Hematopoietic multipotent progenitor cell treated with erythropoietin and hydrocortisone succinate and interleukin-3 and kit ligand, for 6 days (in vitro differentiated cells): ENCODE measurements at places on chromosomes 5 and 9.

DNA sequence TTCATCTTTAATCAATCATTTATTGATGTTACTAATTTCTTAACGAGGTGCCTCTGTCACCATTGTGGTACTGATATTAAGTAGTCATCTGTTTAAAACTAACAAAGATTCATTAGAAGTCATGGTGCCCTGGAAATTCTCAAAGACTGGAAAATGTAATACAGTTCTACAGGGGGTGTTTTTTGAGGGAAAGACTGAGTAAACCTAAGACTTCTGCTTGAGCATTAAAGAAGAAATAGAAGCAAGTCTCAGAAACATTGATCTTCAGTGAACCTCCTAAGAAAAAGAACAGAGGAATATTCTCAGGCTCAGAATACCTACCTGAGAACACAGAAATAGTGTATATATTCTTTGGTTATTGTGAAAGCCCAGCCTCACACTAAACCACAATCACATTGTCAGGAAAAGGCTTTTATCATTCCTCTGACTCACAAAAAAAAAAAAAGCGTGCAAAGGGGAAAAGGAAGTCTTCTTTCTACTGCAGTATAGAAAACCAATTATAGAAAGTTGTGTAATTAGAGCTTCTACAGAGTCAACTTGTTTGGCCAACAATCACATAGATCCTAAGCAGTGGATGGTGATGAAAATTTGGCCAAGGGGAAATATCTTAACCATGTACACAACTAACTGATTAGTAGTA is 60.8 kb downstream of the HINT1 start:
- DNase-seq = peak; percentile 19

DNA sequence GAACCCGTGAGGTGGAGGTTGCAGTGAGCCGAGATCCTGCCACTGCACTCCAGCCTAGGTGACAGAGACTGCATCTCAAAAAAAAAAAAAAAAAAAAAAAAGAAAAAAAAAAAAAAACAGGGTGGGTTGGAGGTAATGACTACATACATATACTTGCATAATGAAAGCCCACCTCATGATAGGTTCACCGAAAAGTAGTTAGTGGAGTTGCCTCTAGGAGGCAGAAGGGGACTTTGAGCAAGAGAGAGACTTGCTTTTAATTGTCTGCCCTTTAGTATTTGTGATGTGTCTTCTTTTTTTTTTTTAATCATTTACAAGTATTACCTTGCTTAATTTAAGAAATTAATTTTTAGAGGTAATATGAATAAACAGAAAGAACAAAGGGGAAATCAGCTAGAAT is 99.8 kb downstream of the PPARGC1B start:
- peak; percentile 62 for DNase-seq

GRCh38 chr5:132019857-132020555 is 8.5 kb upstream of the ACSL6 start:
- no peak for DNase-seq

DNA sequence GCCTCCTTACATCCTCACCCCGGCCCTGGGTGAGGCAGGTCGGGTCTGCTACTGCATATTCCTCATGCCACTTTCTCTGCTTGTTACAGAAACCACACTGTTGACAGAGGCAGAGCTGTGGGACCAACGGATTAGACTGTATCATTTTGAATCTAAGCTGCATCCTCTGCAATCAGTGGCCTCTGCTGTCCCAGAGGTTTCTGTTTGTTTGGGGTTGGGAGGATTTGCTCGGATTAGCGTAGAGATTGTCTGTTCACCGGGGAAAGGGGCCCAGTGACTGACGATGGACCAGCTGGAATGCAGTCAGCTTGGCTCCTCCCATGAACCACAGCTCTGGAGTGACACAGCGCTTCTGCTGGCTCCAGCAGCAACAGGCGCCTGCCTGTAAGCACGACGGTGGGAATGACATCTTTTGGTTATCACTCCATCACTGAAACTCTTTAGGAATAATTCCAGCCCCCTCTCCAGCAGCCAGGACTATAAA is 37.3 kb upstream of the ADRA1B start:
- peak; percentile 20 for DNase-seq

- no peak for DNase-seq
Observed at GRCh38 chr9:4836676-4837075, 43.9 kb downstream of the RCL1 start.

DNA sequence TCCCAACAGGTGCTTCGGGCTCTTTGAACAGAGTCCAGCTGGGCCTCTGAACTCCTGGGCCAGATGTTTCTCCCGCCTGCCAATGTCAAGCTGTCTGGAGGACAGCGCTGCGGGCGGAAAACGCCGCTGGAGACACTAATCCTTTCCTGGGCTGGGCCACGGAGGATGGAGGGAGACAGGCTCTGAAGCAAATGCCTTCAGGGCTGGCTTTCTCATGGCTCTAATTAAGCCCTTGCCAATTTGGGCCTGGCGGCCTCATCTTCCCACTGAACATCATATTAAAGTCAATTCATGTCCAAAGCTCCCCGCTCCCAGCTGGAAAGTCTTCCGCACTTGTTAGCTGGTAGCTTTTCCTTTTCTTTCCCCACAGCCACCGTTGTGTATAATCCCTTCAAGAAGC is 72.7 kb downstream of the NTNG2 start:
- no peak for DNase-seq

DNA sequence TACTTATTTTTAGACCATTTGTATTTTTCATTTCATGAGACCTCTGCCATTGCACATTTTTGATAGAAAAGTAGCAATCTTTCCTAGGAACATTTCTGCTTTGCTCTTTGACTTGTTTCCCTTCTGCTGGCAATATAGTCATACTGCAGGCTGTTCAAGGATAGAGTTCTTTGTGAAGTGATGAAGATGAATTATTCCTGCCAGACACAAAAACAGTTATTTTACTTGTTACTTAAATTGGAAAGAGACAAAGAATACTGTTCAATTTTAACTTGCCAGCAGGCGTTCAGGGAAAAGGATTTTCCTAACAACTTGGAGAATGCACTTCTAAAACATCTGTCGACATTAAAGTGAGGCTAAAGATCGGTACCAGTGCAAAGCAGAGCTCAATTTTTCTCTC is 251.7 kb upstream of the ACTBL2 start:
- no peak for DNase-seq

DNA sequence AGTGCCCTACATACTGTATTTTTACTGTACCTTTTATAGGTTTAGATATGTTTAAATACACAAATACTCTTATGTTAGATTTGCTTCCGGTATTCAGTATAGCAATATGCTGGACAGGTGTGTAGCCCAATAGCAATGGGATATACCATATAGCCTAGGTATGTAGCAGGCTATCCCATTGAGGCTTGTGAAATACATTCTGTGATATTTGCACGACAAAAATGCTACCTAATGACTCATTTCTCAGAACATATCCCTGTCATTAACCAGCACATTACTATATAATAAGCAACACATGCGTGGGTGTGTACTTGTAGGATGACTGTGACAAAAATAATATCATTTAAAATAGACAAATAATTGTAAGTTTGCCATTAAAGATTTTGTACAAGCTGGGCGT is 208.8 kb downstream of the MRPS30 start:
- no peak for DNase-seq

DNA sequence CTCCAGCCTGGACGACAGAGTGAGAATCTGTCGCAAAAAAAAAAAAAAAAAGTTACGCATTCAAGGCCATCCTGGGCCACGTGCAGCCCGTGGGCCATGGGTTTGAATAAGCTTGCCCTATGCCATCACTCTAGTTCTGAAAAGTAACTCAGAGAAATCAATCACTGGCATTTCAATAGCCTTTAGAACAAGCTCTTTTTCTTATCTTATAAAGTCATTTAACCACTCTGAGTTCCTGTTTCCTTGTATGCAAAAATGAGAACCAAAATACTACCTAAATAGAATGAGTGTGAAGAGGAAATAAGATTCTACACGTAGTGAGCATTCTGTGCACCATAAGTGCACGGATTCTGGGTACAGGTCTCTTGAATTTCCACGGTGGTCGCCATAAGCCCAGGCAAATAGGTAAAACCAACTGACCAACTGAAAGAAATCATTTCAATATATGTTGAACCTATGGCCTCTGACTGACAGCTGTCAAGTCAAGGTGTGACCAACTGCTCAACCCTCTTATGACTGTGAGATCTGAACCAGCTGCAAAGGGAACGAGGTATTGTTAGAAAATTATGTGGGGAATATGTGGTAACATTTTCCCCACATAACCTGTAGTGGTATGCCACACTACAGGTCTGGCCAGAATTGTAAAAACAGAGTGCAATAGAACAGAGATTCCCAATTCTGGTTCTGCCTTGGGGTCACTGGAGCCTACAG is 143.9 kb upstream of the LHFPL2 start:
- DNase-seq = no peak

GRCh38 chr5:38809388-38810359 is 36.1 kb upstream of the OSMR start:
- peak; percentile 78 for DNase-seq

DNA sequence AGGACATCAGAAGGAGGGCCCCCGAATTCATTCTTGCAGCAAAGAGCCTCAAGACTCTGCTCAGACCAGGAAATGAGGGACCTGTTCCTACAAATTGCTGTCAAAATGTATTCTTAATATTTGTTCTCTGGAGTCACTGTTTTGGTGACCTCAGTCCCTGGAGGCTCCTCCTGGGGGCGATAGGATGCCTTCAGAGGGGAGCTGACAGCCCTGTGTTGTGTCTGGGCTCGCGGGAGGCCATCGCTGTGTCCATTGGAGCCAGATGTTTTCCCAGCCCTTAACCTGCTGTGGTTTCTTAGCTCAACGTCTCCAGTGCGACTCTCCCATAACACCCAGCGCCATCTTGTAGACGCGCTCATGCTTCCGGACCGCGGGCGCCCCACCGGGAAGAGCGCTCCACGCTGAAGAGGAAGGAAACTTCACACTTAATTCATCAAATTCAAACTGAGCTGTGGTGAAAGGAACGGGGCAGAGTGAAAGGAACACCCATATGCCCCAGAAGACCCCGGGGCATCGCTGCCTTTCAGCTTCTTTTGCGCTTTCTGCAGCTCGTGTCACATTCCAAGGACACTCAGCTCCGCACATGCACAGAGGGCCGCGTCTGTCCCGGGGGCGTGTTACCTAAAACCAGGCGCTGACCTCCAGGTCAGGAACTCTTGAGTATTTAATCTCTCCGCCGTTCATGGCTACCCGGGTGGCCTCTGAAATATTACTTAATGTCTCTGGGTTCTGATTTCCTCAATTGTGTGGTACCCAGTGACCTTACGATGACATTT is 112.3 kb upstream of the GDNF start:
- no peak for DNase-seq

DNA sequence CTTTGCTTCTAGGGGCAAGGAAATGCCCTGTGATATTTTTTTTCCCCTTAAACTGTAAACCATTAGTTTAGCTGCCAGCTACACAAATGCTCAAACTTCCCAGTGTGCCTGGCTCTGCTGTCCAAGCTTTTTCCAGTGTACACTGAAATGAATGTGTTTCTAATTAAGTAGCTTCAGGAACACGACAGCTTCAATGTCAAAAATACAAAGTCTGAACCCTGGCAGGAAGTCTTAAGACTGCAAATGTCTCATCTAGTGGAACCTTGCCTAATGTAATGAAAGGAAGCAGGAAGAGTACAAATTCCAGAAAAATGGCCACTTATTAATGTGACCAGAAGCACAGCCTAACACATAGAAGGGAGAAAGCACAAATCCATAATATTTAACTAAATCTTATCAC is 255.2 kb downstream of the CRB2 start:
- DNase-seq = no peak

DNA sequence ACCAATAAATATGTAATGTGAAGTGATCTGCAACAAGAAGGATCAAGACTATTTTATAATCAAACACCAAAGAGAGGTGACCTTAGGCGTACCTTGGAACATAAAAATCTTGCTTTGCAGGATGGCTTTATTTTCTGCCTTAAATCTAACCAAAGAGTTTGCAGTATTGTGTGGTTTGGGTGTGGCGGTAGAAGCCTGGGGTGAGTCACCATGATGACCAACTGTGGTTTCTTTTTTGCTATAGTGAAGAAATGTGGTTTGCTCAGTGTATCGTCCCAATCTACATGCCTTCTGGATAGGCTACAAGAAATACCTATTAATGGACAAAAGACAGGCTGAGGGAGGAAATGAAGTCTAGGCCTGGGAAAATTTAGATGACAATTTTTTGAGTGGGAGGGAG is 5.1 kb upstream of the CAST start:
- DNase-seq = peak; percentile 90

GRCh38 chr5:124460642-124461041 is 285.8 kb downstream of the ZNF608 start:
- DNase-seq = no peak

DNA sequence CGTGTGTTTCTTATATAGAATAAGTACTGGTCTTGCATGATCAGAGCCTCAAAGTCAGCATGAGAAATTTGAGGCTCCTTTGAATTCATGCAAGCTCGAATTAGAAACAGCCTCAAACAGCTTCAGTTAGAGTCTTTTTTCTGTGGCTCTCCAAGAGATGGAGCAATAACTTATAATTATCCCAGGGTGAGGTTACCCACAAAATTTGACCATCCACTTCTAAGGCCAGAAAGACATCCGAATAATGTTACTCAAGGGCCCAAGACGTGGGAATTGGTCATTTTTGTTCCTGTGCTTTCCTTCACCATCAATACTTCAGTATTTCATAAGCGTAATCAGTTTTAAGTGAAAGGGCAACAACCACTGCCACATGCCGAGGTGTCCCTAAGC is 89.7 kb downstream of the DAPK1 start:
- DNase-seq = no peak

DNA sequence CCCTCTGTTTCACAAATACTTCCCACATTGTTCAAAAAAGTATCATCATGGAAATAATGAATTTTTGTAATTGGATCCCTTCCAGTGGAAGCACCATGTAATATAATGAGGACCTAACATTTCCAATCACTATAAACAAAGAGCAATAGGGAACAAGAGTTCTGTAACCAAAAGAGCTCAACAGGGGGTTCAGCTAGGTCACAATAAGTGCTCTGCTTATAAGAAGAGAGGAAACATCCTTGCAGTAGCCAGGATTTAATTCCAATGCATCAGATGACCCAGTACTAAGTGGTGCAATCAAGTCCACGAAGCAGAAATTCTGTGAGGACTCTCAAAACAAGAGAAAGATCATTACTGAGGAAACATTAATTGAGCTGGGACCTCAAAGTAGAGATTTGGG is 5.9 kb downstream of the SERINC5 start:
- DNase-seq = no peak

DNA sequence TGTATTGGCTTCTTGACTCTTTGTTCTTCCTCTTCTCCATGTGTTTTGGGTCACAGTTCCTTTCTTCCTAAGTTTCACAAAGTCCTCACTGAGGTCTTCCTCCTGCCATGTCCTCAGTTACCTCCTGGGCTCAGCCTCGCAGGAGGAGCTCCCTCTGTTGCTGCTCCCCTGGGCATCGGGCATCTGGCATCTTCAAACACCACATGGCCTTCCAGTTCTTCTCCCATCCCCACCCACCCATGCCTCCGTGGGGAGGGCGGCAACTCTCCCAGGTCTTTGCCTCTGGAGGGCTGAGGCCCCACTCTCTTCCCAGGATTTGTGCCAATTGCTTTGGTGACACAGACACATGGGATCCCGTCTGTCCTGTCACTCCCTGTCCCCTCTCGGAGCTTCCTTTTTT is 22.8 kb downstream of the MRPL36 start:
- no peak for DNase-seq
